Activated CD4-positive, alpha-beta T cell treated with anti-CD3 and anti-CD28 coated beads for 4 hours (primary cell): ENCODE measurements at places on chromosomes 16 and 17.

DNA sequence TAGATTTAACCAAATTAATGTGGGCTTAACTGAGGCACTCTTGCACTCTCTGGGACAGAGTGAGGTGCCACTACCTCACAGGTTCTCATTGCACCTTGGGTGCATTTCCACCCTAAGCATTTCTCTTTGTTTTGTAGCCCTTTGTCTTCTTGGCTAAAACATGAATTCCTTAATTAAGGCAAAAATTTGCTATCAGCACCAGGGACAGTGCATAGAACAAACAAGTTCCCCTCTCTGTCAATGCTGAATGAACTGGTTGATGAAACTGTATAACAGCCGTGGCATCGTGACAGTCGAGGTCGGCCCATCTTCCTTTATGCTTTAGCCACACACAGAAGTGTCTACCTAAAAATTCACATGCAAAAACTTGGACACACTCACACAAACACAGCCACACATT is 74.8 kb downstream of the HS3ST2 start:
- no peak for DNase-seq

GRCh38 chr17:56834380-56835263 is 671 bp downstream of the DGKE start:
- DNase-seq: peak; percentile 71

DNA sequence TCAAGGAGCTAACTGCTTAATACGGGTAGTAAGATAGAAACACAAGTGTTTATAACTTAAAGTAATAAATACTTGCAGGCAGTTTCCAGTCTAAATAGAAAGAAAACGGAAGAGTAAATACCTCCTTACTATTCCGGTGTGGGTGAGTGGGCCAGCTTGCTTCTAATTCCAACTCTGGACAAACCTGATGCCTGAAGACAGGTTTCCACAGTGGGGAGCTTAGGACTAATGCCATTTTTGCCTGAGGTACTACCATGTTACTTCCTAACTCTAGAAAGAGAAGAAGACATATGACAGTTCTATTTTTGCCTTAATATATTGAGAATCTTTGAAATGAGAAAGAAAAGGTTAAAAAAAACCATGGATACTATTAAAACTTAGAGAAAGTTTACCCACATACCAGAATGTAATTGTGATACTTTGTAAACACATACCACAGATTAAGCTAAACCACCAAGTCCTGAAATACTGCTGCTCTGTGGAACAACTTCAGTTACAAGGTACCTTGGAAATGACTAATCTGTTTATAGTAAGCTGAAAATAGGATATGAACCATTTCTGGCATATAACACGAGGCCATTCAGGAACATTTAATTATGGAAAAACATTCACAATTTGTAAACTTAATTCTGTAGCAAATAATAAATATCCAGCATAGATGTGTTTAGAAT is 70.2 kb downstream of the ZZEF1 start:
- DNase-seq: no peak

- DNase-seq: no peak
Measured at GRCh38 chr17:42584880-42585279, 7.4 kb upstream of the PSMC3IP start.

GRCh38 chr17:67019809-67020208 is 24.5 kb upstream of the CACNG1 start:
- no peak for DNase-seq

GRCh38 chr16:4796982-4797804 is 2.0 kb downstream of the SMIM22 start:
- DNase-seq: no peak

GRCh38 chr17:12041312-12041711 is 20.6 kb downstream of the MAP2K4 start:
- DNase-seq: no peak

DNA sequence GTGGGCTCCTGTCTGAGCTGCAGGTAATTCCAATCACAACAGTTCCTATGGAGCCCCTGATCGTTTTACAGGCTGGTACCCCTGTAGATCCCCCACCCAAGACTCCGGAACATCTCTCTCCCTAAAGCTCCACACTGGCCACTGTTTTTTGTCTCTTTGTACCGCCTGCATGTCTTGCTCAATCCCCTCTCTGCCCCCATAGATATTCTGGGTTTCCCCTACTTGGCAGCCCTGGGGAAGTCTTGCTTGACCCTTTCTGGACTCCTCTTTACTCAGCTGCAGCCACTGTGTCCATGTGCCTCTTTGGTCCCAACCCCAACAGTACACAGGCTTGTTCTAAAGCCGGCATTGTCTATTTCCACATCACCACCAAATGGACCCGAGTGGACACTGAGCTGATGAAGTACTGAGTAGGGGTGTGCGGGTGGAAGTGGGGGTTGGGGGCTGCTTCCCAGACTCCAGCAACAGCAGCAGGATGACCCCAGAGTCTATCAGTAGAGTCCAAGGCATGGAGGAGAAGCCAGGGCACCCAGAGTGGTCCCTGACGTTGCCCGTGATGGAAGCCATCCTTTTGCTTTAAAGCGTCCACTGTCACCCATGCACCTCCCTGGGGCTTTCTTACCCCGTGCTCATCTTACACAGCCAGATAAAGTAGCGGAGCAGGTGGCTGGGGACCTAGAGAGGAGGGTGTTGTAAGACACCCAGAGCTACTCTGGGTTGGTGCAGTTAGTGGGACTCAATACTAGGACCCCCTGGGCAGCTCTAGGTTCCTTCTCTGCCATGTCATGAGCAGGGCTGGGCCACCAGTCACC is 6.4 kb downstream of the CD300LB start:
- no peak for DNase-seq

- no peak for DNase-seq
Measured at GRCh38 chr17:2174468-2175293, 119.8 kb downstream of the HIC1 start.

GRCh38 chr17:72930031-72930430 is 162.5 kb downstream of the SLC39A11 start:
- DNase-seq: no peak

GRCh38 chr16:10658943-10659342 is 35.8 kb downstream of the TEKT5 start:
- no peak for DNase-seq

GRCh38 chr16:78523212-78523985 is 423.9 kb downstream of the WWOX start:
- no peak for DNase-seq

DNA sequence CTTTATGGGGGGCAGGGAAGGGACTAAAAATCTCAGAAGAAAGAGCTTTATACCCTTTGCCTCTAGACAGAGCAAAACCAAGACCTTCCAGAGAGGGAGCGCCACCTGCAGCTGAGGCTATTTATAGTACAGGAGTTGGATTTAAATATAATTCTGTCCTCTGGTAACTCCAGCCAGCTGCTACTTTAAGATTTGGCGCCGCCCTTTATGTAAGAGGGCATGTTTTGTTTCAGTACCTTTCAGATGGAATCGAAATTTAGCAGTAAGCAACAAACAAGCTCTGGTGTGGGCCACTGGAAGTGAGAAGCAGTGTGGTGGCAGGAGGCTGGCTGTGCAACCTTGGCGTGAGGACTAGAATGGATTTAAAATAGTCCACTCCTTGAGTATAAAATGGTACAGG is 5.2 kb upstream of the GUCY2D start:
- peak; percentile 25 for DNase-seq

- DNase-seq: peak; percentile 45
Measured at GRCh38 chr17:82065193-82065637, 389 bp downstream of the DUS1L start.

DNA sequence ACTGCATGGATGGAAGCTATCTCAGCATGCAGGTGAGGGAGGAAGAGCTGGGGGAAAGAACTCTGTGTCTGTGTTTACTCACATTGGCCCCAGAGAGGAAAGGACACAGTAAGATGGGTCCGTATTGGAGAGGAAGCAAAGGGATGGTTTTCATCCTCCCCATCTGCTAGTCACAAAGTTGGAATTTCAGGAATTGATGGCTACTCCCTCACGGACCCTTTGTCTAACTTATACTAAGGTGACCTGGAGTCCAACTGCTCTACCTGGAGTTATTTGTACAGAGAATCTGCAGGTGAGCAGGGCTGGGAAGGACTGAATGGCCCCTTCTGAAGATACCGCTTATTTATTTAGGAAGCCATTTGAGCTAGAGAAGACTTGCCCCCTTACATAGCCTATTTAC is 55.1 kb downstream of the WNT3 start:
- DNase-seq: no peak

DNA sequence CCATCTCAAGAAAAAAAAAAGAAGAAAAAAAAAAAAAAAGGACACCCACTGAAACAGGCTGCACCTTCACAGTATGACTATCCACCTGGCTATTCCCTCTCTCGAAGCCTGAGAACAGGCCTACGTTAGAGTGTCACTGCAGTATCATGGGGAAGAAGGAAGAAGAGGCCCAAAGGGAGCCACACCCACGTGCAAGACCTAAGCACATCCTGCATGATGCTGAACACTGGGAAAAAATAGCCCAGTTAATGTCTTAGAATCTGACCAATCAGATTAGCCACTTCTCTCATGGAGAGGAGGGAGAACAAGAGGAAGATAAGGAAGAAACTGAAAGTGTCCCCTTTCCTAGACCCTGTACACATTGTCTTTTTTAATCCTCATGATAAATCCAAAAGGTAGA is 19.5 kb upstream of the MED13 start:
- DNase-seq: no peak

DNA sequence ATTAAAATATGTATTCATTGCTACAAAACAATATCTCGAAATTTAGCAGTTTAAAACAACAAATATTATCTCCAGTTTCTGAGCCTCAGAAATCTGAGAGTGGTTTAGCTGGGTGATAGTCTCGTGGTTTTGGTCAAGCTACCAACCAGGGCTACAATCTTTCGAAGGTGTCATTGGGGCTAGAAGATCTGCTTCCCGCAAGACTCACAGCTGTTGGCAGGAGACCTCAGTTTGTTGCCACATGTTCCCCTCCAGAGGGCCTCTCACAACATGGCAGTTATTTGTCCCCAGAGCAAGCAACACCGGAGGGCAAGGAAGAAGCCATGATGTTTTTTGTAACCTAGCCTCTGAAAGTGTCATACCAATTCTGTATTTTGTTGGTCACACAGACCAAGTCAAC is 12.0 kb upstream of the BCAS3 start:
- DNase-seq: no peak

- no peak for DNase-seq
Measured at GRCh38 chr16:71573387-71574094, 3.4 kb downstream of the TAT start.

DNA sequence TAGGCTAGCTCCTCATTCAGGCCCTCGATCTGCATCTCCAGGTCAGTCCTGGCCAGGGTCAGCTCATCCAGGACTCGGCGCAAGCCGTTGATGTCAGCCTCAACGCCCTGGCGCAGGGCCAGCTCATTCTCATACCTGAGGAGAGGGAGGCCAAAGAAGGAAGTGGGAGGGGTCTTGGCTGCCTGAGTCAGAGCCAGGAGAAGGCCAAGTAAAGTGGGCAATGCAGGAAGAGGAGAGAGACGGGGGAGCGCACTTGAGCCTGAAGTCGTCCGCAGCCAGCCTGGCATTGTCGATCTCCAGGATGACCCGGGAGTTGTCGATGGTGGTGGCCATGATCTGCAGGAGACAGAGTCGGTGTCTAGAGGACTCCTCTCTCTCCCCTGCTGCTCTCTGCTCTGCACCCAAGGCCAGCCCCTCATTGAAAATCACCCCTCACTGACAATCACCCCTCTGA is 1.8 kb downstream of the KRT15 start:
- DNase-seq: no peak
